ENCODE measurements at places on chromosomes 11 and 22.

DNA sequence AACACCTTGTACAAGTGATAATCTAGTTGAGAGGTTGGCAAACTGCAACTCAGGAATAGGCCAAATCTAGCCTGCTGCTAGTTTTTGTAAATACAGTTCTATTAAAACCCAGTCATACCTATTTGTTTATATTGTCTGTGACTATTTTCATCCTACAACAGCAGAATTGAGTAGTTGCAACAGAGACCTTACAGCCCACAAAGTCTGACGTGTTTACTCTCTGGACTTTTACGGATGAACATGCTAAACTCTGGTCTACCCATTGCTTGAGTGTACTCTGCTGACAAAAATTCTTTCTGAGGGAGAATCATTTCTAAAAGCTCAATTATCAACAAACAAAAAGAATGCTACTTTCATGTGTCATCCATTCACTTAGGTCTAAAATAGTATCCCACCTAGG lies 287.0 kb downstream of the DYNC2H1 start:
- no peak for DNase-seq

DNA sequence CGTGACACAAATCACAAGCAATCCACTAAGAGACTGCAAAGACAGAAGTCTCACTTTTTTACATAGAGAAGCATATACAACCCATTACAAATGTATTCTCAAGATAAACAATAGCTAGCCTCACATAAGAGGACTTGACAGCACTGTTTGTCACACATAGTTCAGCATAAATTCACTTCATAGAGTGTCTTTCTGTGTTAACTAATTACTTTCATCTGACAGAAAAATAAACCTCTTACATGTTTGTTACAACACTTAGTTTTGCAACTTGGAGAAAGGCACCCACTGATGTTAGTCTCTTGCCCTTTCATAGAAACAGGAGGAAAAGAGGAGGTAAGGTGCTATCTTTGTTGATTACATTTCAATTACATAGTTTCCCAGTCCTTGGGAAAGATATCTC lies 2221.9 kb upstream of the RAG2 start:
- no peak for DNase-seq

- no peak for DNase-seq
These were observed at the start of gene BDNF for GRCh38 chr11:27700351-27701301. BDNF (minus strand) TSS chr11:27700455; CDS start chr11:27658564, 41,891 bp downstream.

GRCh38 chr11:31641477-31642062 lies 132.0 kb downstream of the ELP4 start:
- no peak for DNase-seq

- no peak for DNase-seq
These were observed 69.3 kb downstream of the MICAL3 start for GRCh38 chr22:17954860-17955587.

DNA sequence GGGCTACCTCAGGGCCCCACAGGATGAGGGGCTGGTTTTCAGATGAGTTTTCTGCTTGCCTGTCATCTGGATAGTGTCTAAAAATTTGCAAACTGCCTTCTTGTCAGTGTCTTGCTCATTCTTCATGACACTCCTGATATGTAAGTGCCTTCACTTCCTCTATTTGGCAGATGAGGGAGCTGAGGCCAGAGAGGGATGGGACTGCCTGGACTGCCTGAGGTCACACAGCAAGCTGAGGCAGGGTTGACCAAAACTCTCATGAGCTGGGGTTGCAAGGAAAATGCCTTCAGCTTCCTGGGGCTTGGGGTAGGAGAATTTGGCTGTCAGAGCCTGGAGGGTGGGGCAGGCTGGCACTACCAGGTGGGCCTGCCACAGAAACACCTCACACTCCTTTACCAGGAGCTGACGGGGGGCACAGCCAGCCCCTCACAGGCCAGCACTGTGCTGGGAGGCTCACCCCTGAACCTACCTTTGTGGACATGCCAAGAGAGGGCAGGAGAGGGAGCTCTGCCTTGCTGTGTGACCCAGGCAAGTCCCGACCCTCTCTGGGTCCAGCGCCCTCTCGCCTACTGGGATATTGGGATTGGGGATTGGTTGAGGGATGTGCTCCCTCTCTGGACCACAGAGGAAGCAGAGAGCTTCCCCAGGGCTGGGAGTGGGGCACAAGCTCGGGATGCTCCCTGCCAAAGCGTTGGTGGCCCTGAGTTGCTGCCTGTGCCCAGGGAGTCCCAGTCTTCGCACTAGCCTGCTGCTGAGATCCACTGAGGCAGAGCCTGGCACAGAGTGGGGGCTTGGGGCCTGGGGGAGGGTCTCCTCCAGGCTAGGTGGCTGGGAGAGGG lies 1.9 kb upstream of the P2RY6 start:
- DNase-seq, result no peak

DNA sequence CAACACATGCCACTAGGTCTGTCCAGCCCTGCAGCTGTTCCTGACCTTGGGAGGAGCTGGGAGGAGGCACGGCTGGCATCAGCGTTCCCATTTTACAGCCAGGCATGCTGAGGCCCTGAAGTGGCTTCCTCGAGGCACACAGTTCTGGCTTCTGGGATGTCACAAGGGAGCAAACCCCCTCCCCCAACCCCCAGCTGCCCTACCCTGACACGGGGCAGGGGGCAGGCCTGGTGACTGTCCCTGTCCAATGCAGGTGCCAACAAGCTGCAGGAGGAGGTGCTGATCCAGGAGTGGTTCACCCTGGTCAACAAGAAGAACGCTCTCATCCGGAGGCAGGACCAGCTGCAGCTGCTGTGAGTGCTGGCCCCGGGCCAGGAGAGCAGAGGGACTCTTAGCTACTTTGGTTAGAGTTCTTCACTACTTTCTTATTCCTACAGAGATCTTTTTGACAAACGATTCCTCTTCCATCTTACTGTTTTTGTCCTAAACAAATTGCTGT lies 5.3 kb downstream of the KCNK7 start:
- no peak for DNase-seq
